Activated naive CD4-positive, alpha-beta T cell treated with anti-CD3 and anti-CD28 coated beads, Interleukin-2, amount 50 U/mL, for 72 hours (primary cell): ENCODE measurements at places on chromosomes 6 and 20. TPM values are rescaled to one million over a fixed set of nuclear protein-coding genes. Genes with fewer than 3 reads are reported as not detected.

- DNase-seq = no peak
Measured at GRCh38 chr6:110211753-110212152, 31.5 kb downstream of the CDC40 start.

Gene C4A
- 4.1 TPM for total RNA-seq

DNA sequence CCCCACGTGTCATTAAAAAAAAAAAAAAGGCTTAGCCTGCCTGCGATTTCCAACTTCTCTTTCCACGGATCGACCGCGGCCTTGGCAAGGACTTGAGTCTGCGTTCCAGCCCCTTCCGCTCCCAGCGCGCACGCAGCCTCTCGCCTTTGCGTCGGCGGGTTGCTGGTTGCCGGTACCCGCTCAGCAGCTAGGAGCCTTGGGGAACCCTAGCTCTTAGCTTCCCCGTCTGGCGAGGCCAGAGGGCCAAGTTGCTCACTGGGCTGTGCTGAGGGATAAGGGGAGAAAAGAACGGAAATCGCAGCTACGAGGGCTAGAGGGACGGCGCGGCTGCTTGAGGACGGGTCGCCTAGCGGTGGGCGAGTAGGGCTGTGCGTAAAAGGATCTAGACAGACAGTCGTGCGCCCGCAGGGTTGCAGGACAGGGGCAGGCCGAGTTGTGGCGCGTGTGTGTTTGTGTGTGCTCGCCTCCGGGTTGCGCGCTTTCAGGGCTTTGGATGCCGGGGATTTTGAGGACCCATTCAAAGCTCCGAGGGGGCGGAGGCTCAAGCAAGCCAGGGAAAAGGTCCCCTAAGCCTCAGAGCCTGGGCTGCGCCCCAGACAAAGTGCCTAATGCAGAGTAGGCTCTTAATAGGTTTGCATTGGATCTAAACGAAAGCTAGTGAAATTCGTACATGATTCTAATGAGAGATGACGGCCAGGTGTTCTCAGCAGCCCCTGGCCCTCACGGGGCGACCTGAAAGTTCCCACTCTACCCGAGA is 40.5 kb upstream of the OSTM1 start:
- peak; percentile 47 for DNase-seq

GRCh38 chr6:157542414-157543160 is 161.6 kb downstream of the ZDHHC14 start:
- no peak for DNase-seq

GRCh38 chr20:20237093-20237959 is 130.6 kb upstream of the INSM1 start:
- DNase-seq = no peak

Gene RBM24
- not detected for total RNA-seq

DNA sequence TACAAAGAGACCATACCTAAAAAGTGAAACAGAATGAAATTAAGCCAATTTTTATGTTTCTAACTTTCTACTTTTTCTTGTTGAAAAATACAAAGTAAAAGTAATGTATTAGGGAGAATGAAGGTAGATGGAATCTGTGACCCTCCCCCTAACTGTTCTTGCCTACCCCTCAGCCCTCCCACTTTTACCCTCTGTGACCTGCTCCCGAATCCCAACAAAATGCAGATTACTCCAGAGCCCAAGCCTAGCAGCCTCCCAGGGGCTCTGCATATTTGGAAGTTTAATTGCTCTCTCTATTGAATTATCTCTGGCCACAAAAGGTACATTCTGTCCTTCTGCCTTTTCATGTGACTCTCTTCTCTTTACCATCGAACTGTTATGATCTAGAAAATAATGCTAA is 201.5 kb downstream of the PKHD1 start:
- DNase-seq = no peak

GRCh38 chr6:130699742-130700141 is 127.5 kb upstream of the SMLR1 start:
- no peak for DNase-seq

GRCh38 chr6:41658636-41659035 is 20.4 kb downstream of the MDFI start:
- no peak for DNase-seq

Gene SRSF6
- total RNA-seq = 105 TPM

DNA sequence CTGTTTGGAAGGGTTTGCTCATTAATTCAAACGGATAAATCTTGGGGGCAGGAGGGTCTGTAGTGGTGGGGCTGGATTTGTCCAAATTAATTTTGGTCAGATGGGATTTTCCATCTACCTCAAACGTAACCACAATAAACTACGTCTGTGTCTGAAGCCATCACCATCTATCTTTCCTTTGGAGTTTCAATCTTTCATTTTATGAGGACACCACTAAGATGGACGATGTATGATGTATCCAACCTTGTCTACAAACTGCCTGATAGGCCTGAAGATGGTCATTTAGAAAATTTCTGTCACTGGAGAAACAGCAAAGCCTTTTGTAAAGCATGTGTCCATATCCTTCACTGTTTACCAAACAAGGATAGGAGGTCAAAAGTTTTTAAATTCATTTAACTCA is 138.6 kb upstream of the MARCKS start:
- no peak for DNase-seq

Gene FABP7
- not detected for total RNA-seq

Gene BPIFA1
- not detected for total RNA-seq

Gene TCP11
- total RNA-seq = not detected
